C1 segment of cervical spinal cord (tissue), 14 donors: ENCODE measurements at places on chromosomes 7 and 10.

- DNase-seq, result no peak
These were observed 103.9 kb downstream of the CUBN start for GRCh38 chr10:17025444-17026295.

DNA sequence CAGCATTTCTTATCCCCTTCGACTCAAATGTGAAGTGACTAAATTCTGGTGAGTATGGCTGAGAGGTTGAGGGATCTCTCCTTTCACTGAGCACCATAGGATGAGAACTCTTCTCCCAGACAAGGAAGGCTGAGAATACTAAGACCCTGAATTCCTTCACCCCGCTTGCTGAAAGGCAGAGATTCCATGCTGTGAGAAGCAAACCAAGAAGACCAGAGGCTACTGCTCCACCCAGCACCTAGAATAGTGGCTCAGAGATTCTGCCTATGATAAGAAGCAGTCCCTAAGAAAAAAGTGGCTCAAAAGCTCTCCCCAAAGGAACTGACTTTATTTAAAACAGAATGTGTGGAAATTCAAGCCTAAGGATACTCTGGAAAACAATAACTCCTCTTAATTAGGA, 26.7 kb upstream of the WNT2 start:
- no peak for DNase-seq

DNA sequence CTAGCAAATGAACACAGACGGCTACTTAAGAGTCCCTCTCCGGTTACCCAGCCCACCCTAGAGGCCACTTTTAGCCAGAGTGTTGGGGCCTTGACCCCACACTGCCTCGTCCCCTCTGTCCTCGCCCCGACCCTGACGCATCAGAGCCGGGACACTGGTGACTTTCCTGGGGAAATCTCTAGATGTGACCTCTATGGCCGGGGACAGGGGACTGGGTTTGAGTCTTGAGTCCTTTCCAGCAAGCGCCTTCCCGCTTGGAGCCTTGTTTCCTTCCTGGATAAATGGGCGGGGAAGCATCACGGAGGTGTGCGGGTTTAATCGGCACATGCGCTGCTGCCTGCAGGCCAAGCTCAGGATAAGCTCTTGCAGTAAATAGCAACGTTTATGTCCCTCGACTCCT, 40.7 kb downstream of the NPTX2 start:
- DNase-seq, result no peak

GRCh38 chr10:114502074-114502473, 97.8 kb upstream of the AFAP1L2 start:
- no peak for DNase-seq

- DNase-seq, result no peak
These were observed 25.6 kb downstream of the RNF216 start for GRCh38 chr7:5755704-5756504.

DNA sequence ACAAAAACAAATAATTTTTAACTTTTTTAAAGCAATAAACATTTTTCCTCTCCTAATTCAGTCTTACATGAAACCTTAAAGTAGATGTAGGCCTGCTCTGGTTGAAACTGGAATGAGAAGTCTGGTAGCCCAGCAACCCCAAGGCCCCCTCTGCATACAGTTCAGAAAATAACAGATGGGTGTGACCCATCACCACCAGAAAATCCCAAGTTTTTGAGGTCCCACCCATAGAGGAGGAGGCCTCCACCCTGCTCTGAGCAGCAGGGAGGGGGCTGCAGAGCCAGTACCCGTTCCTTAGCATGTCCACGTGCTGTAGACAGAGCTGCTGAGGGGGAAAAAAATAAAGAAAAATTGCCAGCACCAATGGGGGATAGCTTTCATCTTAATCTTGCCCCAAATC, 122.7 kb downstream of the WNT2 start:
- no peak for DNase-seq

DNA sequence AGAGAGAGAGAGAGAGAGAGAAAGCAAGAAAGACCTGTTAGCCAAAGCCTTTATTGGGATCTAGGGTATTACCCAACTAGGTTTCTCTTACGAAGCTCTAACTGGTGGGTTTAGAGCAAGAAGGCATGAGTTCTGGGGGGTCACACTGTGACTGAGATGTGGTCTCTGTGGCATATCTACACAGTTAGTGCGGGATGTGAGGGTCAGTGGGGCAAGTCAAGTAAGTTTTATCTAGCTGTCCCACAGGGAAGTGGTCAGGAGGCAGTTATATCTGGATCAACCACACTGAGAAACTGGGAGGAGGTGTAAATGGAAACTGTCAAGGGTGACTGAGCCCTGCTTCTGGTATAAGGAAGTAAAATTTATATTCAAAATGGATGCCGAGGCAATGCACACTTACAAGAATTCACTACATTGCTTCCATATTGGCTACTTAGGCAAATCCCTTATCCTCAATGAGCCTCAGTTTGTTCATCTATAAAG, 331.6 kb upstream of the HPS1 start:
- DNase-seq, result no peak

DNA sequence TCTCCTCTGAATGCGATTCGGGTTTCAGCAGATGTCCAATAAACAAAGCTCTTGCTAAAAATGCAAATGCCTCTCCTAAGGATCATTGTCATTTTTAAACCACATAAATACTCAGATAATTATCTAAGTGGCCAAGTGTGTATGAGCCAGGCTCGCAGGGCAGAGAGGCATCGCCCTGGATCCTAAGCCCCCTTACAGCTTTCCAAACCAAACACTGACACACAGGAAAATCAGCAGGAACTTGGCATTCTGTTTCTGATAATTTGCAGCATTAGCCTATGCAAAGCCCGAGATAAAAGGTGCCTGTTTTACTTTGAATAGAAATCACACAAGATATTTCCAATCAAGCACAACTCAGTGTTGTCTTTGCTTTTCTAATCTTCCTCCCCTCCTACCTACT, 134.4 kb downstream of the ABCA13 start:
- no peak for DNase-seq

DNA sequence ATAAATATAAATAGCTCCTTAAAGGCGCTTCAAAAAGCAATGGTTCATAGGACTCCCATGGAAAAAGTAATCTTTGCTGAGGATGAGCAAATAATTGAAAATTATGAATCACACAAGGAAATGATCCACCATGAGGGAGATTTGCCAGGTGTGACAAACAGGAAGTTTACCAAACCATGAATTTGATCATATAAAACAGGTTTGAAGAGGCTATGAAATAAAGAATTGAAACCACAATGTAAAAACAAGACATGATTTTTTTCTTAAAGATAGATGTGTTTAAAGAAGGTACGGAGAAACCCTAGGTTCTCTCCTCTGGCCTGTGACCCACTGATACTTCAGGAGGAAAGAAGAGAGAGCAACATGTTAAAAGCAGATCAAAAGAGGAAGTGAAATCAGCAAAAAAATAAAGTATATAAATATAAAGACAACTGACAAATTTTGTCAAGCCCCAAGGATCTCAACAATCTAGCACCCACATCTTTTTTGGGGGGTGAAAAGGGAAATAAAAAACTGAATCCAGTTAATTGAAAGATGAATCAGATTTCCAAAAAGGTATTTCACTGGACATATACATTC, 111.3 kb upstream of the ASAH2 start:
- no peak for DNase-seq

DNA sequence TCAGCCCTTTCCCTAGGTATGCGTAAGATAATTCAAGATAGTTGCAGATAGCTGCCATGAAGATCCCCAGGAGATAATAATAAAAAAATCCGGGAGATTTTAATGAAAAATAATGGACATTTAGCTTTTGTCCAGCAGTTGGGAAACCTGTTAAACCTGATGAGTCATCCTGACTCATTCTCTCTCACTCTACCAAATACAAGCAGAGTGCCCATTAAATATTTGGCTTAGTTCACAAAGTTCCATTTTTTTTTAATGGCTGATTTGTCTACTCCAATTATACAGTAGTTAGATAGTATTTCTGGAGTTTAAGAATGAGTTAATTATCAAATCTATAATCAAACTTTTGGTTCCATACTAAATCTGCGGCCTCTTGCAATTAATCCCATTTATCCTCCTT, 2.1 kb upstream of the SHTN1 start:
- no peak for DNase-seq

DNA sequence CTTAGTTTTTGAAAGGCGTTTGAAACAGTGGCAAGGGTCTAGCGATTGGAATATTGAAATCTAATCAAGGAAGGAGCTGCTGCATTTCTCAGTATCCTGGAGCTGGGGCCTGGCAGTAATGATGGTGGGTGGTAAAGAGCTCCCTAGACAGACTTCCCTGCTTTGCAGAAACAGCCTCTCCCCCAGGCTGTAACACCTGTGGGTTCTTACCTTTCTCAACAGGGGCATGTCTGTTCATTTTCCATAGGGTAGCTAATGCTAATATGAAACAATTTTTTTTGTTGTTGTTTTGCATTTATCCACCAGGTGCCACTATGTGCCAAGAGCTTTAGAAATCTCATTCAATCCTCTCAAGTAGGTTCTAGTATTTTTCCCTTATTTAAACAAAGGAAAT, 345.5 kb downstream of the REEP3 start:
- no peak for DNase-seq

GRCh38 chr7:155837126-155837479, 24.8 kb upstream of the SHH start:
- DNase-seq, result no peak

DNA sequence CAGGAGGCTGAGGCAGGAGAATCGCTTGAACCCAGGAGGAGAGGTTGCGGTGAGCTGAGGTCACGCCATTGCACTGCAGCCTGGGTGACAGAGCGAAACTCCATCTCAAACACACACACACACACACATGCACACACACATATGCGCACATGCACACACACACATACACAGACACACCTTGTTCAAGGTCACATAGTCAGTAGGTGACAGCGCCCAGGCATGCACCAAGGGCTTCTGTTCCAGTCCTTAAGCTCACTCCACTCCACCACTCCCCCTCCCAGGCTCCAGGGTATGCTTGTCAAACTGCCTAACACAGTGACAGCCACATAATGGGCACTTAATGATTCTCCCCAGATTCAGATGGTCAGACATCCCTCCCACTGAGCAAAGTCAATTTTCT, 37.0 kb downstream of the KCNMA1 start:
- DNase-seq, result no peak

DNA sequence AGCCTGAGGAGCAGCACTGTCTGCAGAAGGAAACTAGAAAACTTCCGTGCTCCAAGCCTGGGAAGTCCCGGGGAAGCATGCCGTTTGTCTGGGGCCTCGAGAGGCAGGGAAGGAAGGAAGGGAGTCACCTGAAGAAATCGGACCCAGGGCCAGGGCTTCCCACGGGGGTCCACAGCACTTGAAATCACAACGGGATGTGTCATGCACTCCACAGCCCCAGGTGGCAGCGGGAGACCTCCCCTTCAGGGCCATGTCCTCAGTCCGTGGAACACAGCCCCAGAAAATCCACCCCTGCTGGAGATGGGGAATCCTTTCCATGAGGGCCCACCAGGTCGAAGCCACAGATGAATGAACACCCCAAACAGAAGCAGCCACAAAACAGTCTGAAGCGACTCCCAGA, 239.5 kb downstream of the MGMT start:
- no peak for DNase-seq

GRCh38 chr10:91944880-91945630, 21.5 kb downstream of the BTAF1 start:
- DNase-seq, result no peak

DNA sequence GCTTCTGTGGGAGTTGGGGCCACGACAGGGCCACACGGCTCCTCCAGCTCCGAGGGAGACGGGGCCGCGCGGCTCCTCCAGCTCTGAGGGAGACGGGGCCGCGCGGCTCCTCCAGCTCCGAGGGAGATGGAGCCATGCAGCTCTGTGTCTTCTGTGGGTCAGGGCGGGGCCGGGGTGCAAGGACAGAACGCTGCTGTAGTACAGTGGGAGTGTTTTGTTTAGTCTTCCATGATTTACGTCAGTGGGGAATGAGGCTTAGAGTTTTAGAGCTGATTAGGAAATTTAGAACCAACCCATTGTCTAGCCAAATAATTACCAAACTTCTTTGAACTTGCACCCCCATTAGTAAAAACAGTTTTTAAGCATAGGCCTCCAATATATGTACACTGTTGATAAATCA, 32.9 kb upstream of the PRKAR1B start:
- DNase-seq, result no peak

DNA sequence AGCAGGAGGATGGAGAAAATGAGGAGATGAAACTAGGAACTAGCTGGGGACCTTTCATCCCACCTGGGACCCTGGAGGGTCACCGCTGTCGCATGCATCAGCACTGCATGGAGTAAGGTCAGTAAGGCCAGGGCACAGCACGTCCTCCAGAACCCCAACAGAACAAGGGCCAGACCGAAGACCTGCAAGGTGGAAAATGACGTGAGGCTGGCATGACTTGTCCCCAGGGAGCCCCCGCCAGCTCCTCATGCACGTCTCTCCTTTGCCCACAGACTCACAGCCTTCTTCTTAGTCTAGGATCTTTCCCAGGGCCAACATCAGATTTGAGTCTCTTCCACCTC, 4.7 kb downstream of the ZNF488 start:
- no peak for DNase-seq

DNA sequence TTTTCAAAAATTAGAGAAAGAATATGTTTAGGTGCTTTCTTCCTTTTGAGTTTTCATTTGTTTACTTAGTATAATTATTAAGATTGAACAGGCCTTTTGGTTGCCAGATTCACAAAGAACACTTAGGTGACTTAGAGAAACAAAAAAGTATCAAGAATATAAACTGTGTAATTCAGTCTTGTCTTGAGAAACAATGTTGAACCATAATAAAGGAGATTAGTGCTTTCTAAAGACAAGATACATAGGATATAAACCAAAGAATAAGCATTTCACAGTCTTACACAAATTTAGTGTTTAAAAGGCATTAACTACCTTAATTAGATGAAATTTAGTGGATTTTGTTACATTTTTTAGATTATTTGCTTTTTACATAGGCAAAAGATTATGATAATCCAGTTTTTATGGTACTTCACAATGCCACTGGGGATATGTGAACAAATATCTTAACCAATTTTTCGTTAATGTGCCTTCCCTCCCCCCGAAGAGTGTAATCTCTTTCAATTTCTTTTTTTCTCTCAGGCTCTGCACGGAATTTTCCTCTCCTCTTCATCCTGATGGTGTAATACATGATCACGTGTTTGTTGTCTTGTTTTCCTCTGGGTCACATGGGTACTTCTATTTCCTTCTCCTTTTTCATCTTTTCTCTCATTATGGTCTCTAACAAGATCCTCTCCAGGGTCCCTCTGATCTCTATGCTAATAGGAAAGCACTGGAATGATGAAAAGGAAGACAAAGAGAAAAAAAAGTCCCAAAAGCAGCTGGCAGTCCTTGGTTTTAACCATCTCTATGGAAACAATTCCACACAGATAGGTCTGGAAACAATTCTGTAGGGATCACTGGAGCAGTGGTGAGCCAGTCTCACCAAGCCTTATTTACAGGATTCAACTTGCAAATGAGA, 3.7 kb upstream of the HNRNPH3 start:
- DNase-seq, result no peak

DNA sequence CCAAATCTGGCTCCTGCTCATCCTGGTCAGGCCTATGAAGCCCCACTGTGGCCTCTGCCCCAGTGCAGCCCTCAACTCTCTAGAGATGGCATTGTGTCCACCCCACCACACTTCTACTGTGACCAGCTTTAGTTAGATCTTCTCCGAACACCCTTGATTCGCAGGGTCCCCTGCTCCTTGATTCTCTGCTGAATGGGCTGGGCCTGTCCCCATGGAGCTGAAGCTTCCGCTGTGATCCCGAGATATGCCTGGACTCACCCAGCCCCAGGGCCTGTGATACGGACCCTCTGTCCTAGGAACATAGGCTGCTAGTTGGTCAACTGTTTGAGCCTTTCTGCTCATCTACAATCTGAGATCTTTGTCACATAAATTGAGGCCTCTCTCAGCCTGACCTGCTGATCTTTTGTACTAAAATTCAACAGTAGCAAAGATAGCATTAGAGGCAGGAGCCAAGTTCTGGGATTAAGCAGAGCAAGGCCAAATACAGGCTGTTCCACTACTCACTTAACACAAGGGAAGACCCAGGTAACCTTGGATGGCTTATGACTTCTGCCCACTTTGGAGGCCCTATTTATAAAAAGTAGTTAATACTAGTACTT, 6.5 kb upstream of the PPIF start:
- DNase-seq, result no peak
